SK-N-MC (cell line): ENCODE measurements at places on chromosomes 16 and 17.

- no peak for DNase-seq
Observed at GRCh38 chr16:58499615-58500351, at the start of gene NDRG4. TSS of gene NDRG4 (plus strand) at chr16:58500143. CDS start at chr16:58500249, 106 bp downstream.

DNA sequence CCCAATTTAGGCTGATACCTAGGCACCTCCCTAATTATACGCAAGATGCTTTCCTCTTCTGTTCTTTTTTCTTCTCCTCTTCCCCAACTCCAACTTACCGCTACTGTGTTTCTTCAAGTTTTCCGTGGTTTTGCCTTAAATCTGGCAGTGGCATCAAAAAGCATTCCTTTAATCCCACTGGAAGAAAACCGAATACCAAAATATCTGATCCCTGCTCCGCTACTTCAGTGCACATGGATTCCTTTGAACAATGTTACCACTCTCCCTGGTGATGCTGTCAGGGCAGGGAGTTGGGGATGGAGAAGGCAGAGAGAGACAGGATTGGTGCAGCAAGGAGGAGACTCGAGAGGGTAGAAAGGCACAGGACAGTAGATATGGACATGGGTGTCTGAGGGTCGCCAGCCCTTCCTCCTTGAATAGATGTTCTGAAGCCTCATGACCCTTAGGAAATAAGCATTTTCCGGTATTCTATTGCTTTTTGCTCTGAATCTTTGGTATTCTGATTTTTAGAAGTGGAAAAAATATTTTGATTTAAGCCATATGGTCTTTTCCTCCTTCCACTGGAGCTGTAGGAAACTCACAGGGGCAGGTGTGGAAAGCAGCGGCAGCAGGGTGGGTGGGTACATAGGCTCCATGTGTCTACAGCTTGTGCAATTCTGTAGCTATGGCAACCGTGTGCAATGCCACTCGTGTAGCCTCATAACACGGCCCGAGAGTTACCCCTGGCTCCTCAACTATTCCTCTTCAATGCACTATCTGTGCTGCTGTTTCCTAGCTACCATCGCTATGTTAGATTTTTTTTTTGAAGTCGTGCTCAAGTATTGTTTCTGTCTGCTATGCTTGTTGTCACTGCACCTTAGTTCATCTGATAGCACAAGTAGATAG lies 32.3 kb upstream of the TANC2 start:
- no peak for DNase-seq

DNA sequence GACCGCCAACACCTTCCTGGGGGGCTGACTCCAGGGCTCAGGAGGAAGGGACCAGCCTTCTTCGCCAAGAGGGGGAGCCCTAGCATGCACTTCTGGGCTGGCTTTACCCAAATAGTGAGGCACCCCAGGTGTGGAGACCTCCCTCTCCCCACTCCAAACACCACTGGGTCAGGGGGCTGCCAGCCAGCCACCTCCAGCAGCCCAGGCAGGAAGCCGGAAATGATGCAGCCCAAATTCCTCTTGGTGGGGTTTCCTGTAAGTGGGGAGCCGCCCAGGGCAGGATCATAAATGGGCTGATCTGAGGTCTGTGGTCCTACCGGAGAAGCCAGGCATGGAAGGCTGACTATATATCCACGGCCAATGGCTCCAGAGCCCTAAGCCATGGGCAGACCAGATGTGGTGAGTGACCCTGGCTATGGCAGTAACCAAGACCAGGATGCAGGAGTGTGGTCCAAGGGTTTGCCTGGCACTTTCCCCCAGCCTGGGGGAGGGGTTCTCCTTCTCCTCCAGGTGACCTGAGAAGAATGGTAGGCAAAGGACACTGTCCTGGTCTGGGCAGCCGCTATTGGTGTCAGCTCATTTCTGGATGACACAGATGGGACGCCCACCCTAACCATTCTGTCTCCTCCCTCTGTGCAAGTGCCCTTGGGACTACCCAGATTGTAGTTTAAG lies 4.2 kb downstream of the GIT1 start:
- no peak for DNase-seq

GRCh38 chr17:55284001-55284884 lies 19.5 kb downstream of the HLF start:
- DNase-seq: no peak

DNA sequence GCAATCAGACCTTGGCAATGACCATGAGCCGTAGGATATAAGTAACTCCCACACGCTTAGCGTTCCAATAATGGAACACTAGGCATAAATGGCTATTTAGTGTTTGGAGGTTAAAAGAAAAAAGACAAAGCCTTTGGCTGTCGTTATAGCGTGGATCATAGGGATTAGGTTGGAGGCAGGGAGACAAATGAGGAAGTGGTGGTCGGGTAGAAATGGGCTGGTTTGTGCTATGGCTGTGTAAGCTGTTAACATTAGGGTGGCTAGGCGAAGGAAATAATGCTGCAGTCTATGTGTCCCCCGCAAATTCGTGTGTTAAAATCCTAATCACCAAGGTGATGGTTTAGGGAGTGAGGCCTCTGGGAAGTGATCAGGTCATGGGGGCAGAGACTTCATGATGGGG lies 120.4 kb upstream of the IRX6 start:
- no peak for DNase-seq

- DNase-seq: no peak
Observed at GRCh38 chr17:78378225-78379130, at the start of gene PGS1. TSS of gene PGS1 (plus strand) at chr17:78378649. CDS start at chr17:78378666, 17 bp downstream.

DNA sequence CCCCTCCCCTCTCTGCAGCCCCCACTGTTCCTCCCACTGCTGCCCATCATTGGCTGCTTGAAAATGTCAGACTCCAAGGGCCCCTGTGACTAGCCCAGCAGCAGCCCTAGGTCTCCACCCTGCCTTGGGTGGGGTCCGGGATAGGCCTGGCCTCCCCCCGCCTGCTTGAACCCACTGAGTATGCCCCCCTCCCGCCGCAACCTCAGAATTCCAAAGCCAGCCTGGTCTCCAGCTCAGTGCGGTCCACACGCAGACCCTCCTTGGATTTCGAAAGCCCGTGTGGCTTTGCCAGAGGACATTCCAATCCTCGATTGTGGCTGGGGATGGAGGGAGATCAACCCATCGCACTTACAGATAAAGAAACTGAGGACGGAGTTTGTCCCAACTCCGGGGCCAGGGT lies 6.4 kb downstream of the DPEP1 start:
- no peak for DNase-seq

GRCh38 chr17:38459567-38459966 lies 31.3 kb downstream of the ARHGAP23 start:
- no peak for DNase-seq

GRCh38 chr16:31181102-31181830 lies 1.3 kb downstream of the FUS start:
- DNase-seq: no peak

- DNase-seq: no peak
Observed at GRCh38 chr17:19464031-19465026, 53.3 kb downstream of the RNF112 start.

DNA sequence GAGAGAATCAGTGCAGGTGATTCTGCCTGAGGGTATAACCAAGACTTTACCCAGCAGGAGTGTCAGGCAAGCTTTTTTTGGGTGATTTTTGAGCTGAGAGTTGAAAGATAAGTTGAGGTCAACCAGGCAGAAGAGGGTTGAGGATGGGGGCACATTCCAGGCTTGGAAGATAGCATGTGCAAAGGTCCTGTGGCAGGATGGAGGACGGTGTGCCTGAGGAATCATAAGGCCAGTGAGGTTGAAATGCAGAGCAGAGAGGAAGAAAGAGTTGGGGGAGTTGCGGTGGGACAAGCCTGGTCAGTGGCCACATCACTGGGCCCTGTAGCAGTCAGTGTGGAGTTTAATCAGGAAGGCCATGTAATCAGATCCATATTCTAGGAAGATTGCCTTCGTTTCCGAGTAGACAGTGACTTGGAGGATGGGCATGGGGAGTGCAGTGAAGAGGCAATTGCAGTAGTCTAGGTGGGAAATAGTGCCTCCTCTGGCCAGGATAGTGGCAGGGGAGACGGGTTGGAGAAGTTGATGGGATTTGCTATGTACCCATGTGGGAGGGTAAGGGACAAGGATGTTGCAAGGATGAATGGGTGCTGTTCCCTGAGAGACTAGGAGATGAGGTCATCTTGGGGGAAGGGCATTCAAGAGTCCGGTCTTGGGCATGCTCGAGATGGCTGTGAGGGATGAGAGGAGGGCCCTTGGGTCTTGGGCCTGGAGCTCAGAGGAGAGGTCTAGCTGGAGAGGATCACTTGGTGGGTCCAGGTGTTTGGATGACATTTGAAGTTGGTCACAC lies 3.9 kb downstream of the PLEKHG4 start:
- no peak for DNase-seq
